Osteocyte (in vitro differentiated cells): ENCODE measurements at places on chromosomes 12 and 14.

DNA sequence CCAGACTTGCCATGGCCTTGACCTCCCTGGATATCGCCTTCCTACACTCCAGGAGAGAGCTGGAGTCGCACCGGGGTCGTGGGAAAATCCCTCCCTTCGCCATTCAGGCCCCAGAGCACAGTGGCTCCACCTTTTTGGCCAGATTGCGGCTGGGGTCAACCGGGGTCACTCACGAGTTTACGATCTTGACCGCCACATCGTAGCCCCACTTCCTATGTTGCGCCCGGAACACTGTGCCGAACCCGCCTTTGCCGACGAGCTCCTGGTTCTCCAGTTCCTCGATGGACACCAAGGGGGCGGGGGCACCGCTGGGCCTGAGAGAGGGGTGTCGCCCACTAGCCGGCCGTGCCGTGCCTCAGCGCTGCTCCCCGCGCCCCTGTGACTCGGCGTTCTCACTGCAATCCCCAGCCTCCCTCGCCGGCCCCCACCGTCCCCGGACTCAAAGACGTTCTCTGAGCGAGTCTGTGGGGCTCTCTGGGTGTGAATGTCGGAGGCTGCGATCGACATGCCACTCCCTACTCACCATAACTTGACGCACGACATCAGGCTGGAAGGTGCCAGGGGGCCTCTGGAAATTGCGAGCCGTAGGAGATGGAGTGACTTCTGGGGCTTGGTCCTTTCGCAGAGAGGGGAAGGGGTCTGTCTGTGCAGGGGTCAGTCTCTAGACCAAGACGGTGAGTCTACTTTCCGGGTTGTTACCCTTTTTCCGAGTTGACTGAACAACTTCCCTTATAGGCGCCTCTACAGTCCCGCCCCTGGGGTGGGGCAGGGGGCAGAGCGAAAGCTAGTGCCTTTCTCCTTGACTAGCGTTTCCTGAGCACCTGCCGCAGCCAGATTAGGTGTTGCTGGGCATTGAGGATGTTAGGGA is at the start of gene RIPK3:
Gene RIPK3 (minus strand): TSS at position 708 of the 868 bp plus-strand sequence. CDS start 165 bp downstream, at position 543.
- peaks cover 31% of the 10 kb centered on the region for H3K27me3 ChIP-seq
- H3K4me3 ChIP-seq = peak within 1 kb of the TSS; percentile 46
- H3K27ac ChIP-seq = no peak within 1 kb of the TSS
- H3K4me1 ChIP-seq = peaks cover 22% of the 10 kb centered on the region
- H3K36me3 ChIP-seq = no peaks in the 10 kb centered on the region
- DNase-seq = no peak

GRCh38 chr12:47650469-47650868 is 55.4 kb downstream of the RPAP3 start:
- H3K27me3 ChIP-seq = no peaks in the 10 kb centered on the region
- H3K4me1 ChIP-seq = peaks cover 18% of the 10 kb centered on the region
- no peak overlapping the region for H3K4me3 ChIP-seq
- peaks cover 6% of the 10 kb centered on the region for H3K36me3 ChIP-seq
- DNase-seq = no peak
- H3K27ac ChIP-seq = no peak overlapping the region

GRCh38 chr12:7557227-7557626 is 53.6 kb upstream of the CD163 start:
- H3K4me3 ChIP-seq = no peak overlapping the region
- H3K27me3 ChIP-seq = peaks cover 4% of the 10 kb centered on the region
- DNase-seq = no peak
- H3K4me1 ChIP-seq = peaks cover 6% of the 10 kb centered on the region

DNA sequence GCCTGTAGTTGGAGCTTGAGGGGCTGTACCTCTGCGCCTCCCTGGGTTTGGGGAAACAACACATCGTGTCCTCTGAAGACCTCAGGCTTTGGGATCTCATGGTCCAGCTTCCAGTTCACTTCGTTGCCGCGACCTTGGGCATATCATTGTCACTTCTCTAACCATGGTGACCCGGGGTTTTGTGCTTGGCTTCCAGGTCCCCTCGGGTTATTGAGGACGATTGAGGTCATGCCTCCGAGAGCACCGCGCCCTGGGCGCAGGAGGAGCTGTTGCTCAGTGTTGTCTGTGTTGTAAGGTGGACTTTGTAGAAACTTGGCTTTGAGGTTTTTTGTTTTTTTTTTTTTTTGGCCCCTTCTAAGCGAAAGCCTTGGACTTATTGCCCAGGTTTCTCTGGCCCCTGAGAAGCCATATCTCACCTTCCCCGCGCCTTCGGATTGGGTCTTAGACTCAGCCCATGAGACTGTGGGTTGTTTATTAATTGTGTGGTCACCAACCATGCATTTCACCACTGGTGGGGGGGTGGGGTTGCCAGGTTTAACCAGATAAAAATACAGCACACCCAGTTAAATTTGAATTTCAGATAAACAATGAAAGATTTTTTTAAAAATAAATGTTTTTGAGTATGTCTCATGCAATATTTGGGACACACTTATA is 2.6 kb downstream of the BCL7A start:
- no peak overlapping the region for H3K4me3 ChIP-seq
- H3K36me3 ChIP-seq = no peaks in the 10 kb centered on the region
- H3K27ac ChIP-seq = no peak overlapping the region
- no peaks in the 10 kb centered on the region for H3K27me3 ChIP-seq
- DNase-seq = no peak

- no peak for DNase-seq
- peaks cover 33% of the 10 kb centered on the region for H3K36me3 ChIP-seq
- peaks cover 17% of the 10 kb centered on the region for H3K4me1 ChIP-seq
- no peaks in the 10 kb centered on the region for H3K27me3 ChIP-seq
- H3K27ac ChIP-seq = no peak overlapping the region
Observed at GRCh38 chr14:100085462-100085861, 20.2 kb downstream of the EVL start.

- H3K4me1 ChIP-seq = peaks cover 17% of the 10 kb centered on the region
- no peak for DNase-seq
- H3K36me3 ChIP-seq = no peaks in the 10 kb centered on the region
- no peak overlapping the region for H3K27ac ChIP-seq
- H3K27me3 ChIP-seq = no peaks in the 10 kb centered on the region
- H3K4me3 ChIP-seq = no peak overlapping the region
Observed at GRCh38 chr14:64663174-64663573, 41.0 kb upstream of the PLEKHG3 start.

GRCh38 chr14:97760050-97760449 is 962.9 kb downstream of the VRK1 start:
- H3K27ac ChIP-seq = no peak overlapping the region
- H3K4me1 ChIP-seq = no peaks in the 10 kb centered on the region
- no peaks in the 10 kb centered on the region for H3K36me3 ChIP-seq
- H3K4me3 ChIP-seq = no peak overlapping the region
- no peaks in the 10 kb centered on the region for H3K27me3 ChIP-seq

GRCh38 chr12:92070054-92070863 is 75.4 kb downstream of the BTG1 start:
- peak overlapping the region; percentile 58 for H3K27ac ChIP-seq
- no peaks in the 10 kb centered on the region for H3K27me3 ChIP-seq
- H3K4me1 ChIP-seq = peaks cover 36% of the 10 kb centered on the region
- DNase-seq = no peak
- H3K36me3 ChIP-seq = no peaks in the 10 kb centered on the region
- H3K4me3 ChIP-seq = no peak overlapping the region

- H3K4me1 ChIP-seq = peaks cover 23% of the 10 kb centered on the region
- peaks cover 72% of the 10 kb centered on the region for H3K36me3 ChIP-seq
- DNase-seq = no peak
- H3K27ac ChIP-seq = no peak overlapping the region
- no peak overlapping the region for H3K4me3 ChIP-seq
Observed at GRCh38 chr12:2607881-2608607, 186.7 kb upstream of the FKBP4 start.

- no peaks in the 10 kb centered on the region for H3K36me3 ChIP-seq
- no peak overlapping the region for H3K27ac ChIP-seq
- no peaks in the 10 kb centered on the region for H3K4me1 ChIP-seq
- DNase-seq = no peak
Observed at GRCh38 chr12:126243814-126244440, 1178.7 kb downstream of the AACS start.

GRCh38 chr12:45379261-45379660 is 163.4 kb downstream of the ANO6 start:
- DNase-seq = no peak
- no peak overlapping the region for H3K4me3 ChIP-seq
- peaks cover 21% of the 10 kb centered on the region for H3K4me1 ChIP-seq
- peaks cover 29% of the 10 kb centered on the region for H3K36me3 ChIP-seq

DNA sequence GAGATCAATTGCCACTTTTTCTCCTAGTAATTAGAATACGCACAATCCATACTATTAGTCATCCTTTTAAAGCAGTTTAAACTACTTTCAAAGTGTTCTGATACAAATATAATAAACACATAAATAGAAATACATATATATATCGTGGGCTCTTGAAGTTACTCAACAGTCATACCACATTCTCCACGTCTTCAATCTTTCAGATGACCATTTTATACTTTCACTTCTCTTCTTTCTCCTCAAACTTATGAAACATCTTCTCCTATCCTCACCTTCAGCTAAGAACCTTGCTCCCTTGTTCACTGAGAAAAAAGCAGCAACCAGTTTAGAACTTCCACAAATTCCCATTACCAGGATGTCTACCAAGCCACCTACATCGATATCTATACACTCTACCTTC is 19.2 kb downstream of the CEP290 start:
- H3K36me3 ChIP-seq = peaks cover 21% of the 10 kb centered on the region
- H3K27me3 ChIP-seq = no peaks in the 10 kb centered on the region
- no peak for DNase-seq
- H3K4me1 ChIP-seq = no peaks in the 10 kb centered on the region
- H3K4me3 ChIP-seq = no peak overlapping the region

- no peaks in the 10 kb centered on the region for H3K36me3 ChIP-seq
- H3K27ac ChIP-seq = peak overlapping the region; percentile 6
- peaks cover 61% of the 10 kb centered on the region for H3K4me1 ChIP-seq
- H3K27me3 ChIP-seq = no peaks in the 10 kb centered on the region
Observed at GRCh38 chr14:33686856-33687255, 264.0 kb downstream of the EGLN3 start.

DNA sequence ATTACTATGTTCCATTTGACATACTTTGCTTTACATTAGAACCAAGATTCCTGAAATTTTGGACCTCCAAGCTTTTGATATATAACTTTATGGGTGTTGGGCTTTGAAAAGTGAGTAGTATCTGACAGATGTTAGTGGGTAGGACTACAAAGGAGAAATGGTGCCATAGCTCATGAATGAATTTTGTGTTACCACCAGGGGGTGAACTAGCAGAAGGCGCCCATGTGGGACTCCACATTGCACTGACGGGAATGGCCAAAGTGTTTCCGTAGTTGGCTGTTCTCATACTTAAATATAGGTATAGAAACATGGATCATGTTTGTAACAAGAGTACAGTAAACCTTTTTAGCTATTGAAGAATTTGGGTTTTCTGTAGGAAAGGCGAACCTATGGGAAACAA is 337.5 kb downstream of the FLRT2 start:
- no peak for DNase-seq
- H3K4me3 ChIP-seq = no peak overlapping the region
- H3K27me3 ChIP-seq = peaks cover 9% of the 10 kb centered on the region
- no peak overlapping the region for H3K27ac ChIP-seq
- no peaks in the 10 kb centered on the region for H3K36me3 ChIP-seq
- no peaks in the 10 kb centered on the region for H3K4me1 ChIP-seq

DNA sequence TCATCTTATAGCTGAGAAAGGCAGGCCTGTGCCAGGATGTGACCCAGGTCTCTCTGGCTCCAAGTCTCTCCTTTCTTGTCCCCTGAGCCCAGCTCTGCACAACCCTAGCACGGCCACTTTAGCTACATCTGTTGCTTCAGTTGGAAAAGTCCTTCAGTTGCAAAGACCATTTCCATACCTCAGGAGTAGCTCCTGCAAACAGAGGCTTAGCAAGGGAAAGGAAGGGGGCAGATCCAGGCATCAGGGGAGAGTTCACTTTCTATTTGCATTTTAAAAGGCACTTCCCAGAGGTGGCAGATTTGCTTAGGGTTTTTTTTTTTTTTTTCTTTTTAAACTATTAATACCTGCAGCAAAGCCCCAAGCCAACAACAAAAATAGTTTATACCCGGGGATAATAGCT is 3.0 kb upstream of the PITPNM2 start:
- H3K27me3 ChIP-seq = no peaks in the 10 kb centered on the region
- peaks cover 19% of the 10 kb centered on the region for H3K4me1 ChIP-seq
- no peak for DNase-seq
- peaks cover 3% of the 10 kb centered on the region for H3K36me3 ChIP-seq

GRCh38 chr12:132873724-132874123 is 13.7 kb downstream of the CHFR start:
- no peaks in the 10 kb centered on the region for H3K27me3 ChIP-seq
- H3K27ac ChIP-seq = no peak overlapping the region
- H3K4me1 ChIP-seq = no peaks in the 10 kb centered on the region
- no peak overlapping the region for H3K4me3 ChIP-seq

GRCh38 chr14:81394739-81395138 is 5.4 kb downstream of the STON2 start:
- DNase-seq = no peak
- H3K27ac ChIP-seq = no peak overlapping the region
- no peaks in the 10 kb centered on the region for H3K36me3 ChIP-seq
- no peaks in the 10 kb centered on the region for H3K4me1 ChIP-seq
- no peak overlapping the region for H3K4me3 ChIP-seq

DNA sequence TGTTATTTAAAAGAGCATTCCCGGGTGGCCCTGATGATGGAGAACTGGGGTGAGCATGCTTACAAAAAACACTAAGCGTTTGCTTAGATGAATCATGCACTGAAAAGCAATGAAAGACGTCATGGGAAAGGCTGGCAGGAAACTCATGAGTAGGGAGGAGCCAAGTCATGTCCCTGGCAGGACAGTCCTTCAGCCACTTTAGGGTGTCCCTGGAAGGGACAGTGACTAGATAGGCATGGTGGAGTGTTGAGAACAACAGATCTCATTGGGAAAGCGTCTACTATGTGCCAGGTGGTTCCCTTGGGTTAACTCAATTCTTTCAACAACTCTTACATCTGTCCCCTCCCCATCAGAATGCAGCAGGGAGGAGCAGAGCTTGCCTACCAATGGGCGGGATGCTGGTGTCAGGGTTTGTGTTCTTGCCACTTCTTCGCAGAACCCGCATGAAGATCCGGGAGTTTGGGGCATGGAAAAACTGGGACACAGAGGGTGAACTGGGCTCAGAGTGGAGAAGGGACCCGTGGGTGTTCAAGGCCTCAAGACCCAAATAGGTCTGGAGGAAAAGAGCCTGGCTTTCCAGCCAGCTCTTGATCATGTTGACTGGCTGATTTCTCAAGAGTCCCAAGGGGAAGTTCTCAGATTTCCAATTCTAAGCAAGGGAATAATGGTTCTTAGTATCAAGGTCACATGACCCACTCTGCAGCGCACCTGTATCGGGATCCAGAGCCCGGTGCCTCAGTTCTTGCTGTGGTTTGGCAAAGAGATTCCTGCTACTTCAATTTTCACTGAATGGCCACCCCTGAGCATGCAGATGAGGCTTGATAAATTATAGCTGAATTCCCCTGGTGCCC is 653.9 kb upstream of the TBX3 start:
- no peak for DNase-seq
- H3K27ac ChIP-seq = no peak overlapping the region
- peaks cover 2% of the 10 kb centered on the region for H3K36me3 ChIP-seq
- no peak overlapping the region for H3K4me3 ChIP-seq
